ENCODE measurements at places on chromosomes 4 and X.

- DNase-seq = peak; percentile 51
- H3K27me3 ChIP-seq = no peaks in the 10 kb centered on the region
- H3K4me3 ChIP-seq = peak within 1 kb of the TSS; percentile 63
- H3K36me3 ChIP-seq = no peaks in the 10 kb centered on the region
- H3K4me1 ChIP-seq = peaks cover 2% of the 10 kb centered on the region
Observed at GRCh38 chrX:21374163-21374993, at the start of gene CNKSR2. TSS of gene CNKSR2 (plus strand) at chrX:21374418. CDS start at chrX:21374898, 480 bp downstream.

DNA sequence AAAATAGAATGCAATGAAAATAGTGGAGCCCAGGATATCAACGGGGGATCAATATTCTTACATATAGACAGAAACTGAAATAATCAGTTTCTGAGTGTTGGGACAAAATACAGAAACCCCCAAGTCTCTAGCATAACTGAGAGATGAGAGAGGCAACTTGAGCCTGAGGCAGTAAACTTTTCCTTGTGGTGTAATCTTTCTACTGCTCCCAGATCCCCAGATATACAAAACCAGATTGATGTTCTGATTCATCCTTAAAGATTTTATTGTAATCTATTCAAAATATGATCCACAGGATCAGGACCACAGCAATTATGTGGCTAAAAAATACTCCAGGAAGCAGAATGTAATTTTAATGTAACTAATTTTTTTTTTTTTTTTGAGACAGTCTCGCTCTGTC, 2282.6 kb downstream of the ARAP2 start:
- no peak overlapping the region for H3K4me3 ChIP-seq
- no peaks in the 10 kb centered on the region for H3K4me1 ChIP-seq
- H3K36me3 ChIP-seq = no peaks in the 10 kb centered on the region
- no peak overlapping the region for H3K27ac ChIP-seq
- no peak for DNase-seq

GRCh38 chrX:153765138-153766079, 1.4 kb downstream of the PLXNB3 start:
- H3K4me1 ChIP-seq = peaks cover 7% of the 10 kb centered on the region
- no peaks in the 10 kb centered on the region for H3K36me3 ChIP-seq
- no peaks in the 10 kb centered on the region for H3K27me3 ChIP-seq
- no peak overlapping the region for H3K27ac ChIP-seq

GRCh38 chrX:37075892-37076595, 67.9 kb downstream of the FAM47C start:
- H3K4me3 ChIP-seq = no peak overlapping the region
- no peak overlapping the region for H3K27ac ChIP-seq
- no peaks in the 10 kb centered on the region for H3K4me1 ChIP-seq
- no peak for DNase-seq
- no peaks in the 10 kb centered on the region for H3K36me3 ChIP-seq

DNA sequence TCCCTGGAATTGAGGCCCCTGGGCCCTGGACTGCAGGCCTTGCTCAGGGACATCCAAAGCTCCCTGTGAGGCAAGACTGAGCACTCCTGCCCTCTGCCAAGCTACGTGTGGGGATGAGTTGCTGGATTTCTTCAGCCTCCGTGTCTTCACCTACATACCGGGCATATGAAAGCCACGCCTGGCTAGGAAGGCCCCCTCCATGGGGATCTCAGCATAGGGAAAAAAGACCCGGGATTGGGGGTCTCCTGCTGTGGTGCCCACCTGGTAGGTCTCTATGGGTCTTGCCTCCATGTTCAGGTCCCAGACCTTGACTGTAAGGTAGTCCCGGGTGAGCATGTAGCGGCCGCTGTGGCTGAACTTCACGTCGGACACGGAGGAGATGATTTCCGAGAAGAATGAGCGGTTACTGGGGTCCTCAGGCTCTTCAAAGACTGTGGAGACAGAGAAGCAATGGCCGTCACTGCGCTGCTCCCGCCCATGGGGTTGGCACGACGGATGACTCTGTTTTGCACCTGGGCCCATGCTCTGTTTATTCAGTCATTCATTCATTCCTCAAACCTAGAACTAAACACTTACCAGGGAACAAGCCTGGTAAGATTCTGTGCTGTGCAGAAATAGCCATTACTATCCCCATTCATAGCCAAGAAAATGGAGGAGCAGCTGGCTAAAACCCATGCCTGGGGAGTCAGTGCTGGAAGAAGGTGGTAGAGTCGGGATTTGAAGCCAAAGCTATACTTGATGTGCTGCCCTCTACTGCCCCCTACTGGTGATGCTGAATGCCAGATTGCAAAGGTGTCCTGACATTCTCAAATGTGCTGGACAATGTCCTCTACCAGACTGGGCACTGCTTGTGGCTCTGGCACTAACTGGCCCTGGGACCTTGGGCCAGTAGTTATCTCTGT, 63.9 kb downstream of the WFS1 start:
- no peaks in the 10 kb centered on the region for H3K36me3 ChIP-seq
- no peak for DNase-seq
- H3K27me3 ChIP-seq = no peaks in the 10 kb centered on the region
- no peak overlapping the region for H3K27ac ChIP-seq
- peaks cover 4% of the 10 kb centered on the region for H3K4me1 ChIP-seq

DNA sequence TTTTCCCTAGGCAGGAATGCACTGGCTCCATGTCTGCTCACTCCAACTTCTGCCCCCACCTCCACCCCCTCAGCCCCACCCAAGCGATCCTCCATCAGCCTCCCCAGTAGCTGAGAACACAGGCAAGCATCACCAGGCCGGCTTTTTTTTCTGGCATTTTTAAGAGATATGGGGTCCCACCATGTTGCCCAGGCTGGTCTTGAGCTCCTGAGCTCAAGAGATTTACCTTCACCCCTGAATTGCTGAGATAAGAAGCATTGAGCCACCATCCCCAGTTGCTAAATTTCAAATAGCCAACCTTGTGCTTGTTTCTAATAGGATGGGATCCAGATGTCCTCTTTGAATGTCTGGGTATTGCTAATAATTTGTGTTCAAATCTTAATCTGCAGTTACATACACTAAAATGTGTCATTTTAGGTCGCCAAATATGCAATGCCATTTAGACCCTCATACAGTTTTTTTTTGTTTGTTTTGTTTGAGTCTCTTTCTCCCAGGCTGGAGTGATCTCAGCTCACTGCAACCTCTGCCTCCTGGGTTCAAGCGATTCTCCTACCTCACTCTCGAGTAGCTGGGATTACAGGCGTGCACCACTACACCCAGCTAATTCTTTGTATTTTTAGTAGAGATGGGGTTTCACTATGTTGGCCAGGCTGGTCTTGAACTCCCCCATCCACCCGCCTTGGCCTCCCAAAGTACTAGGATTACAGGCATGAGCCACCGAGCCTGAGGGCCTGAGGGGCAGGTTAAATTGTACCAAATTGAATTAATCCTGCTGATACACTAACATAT, 8.8 kb downstream of the LARP7 start:
- H3K27ac ChIP-seq = no peak overlapping the region
- peaks cover 8% of the 10 kb centered on the region for H3K36me3 ChIP-seq
- no peaks in the 10 kb centered on the region for H3K27me3 ChIP-seq
- H3K4me3 ChIP-seq = no peak overlapping the region

DNA sequence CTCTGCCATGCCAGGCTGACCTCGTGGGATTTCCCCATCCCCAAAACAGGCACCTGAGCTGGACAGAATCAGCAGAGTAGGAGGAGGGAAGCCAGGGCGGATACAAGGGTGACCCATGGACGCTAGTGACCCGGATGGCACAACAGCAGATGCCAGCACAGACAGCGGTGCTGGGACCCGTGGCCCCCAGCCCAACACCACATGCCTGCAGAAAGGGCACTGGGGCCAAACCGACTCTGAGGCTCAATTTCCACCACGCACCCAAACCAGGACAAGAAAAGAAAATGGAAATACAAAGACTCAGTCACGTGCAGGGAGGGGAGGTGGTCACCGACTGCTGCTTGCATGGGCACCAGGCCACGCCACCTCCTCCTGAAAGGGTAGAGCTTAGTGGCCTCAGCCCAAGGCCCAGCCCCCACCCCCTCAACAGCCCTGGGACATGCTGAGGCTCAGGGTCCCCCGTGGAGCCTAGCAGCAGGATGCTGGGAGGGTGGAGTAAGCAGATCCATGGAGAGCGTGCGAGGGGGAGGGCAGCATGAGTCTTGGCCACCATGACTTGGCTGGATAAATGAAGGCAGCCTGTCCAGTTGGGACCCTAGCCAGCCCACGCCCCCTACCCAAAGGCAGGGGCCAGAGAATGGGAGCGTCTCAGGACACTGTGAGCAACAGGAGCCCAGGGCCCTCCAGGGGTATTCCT, 47.7 kb downstream of the C4orf50 start:
- H3K4me1 ChIP-seq = no peaks in the 10 kb centered on the region
- H3K36me3 ChIP-seq = no peaks in the 10 kb centered on the region
- no peak overlapping the region for H3K4me3 ChIP-seq
- no peaks in the 10 kb centered on the region for H3K27me3 ChIP-seq
- DNase-seq = no peak

GRCh38 chr4:113893546-113893945, 85.9 kb downstream of the ARSJ start:
- no peaks in the 10 kb centered on the region for H3K4me1 ChIP-seq
- H3K27ac ChIP-seq = no peak overlapping the region
- no peaks in the 10 kb centered on the region for H3K36me3 ChIP-seq
- no peak for DNase-seq
- H3K27me3 ChIP-seq = no peaks in the 10 kb centered on the region

DNA sequence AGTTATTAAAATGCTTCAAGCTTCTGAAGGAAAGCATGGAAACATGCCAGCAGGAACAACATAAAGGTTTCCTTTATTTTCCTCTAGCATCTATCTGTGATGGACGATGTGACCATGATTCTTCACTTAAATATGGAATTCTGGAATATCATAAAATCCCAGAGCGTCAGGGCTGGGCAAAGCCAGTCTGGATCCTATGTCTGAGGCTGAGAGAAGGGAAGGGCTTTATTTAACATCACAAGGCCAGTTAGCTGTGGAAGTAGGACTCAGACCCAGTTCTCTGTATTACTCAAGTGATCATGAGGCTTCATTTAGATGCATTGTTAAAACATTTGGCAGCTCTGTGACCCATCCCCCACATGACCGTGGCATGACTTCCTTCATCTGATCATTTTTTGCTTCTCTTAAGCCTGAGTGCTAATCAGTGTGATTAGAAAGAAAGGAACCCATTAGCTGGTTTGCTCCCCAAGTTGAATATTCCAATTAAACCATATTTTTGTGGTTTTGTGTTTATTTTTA, 40.9 kb upstream of the EOLA2 start:
- no peaks in the 10 kb centered on the region for H3K27me3 ChIP-seq
- H3K4me3 ChIP-seq = no peak overlapping the region
- DNase-seq = no peak
- H3K4me1 ChIP-seq = no peaks in the 10 kb centered on the region

GRCh38 chr4:88143504-88143903, 14.9 kb downstream of the ABCG2 start:
- H3K36me3 ChIP-seq = no peaks in the 10 kb centered on the region
- H3K4me3 ChIP-seq = no peak overlapping the region
- H3K27me3 ChIP-seq = no peaks in the 10 kb centered on the region
- H3K4me1 ChIP-seq = no peaks in the 10 kb centered on the region
- no peak for DNase-seq
- no peak overlapping the region for H3K27ac ChIP-seq

DNA sequence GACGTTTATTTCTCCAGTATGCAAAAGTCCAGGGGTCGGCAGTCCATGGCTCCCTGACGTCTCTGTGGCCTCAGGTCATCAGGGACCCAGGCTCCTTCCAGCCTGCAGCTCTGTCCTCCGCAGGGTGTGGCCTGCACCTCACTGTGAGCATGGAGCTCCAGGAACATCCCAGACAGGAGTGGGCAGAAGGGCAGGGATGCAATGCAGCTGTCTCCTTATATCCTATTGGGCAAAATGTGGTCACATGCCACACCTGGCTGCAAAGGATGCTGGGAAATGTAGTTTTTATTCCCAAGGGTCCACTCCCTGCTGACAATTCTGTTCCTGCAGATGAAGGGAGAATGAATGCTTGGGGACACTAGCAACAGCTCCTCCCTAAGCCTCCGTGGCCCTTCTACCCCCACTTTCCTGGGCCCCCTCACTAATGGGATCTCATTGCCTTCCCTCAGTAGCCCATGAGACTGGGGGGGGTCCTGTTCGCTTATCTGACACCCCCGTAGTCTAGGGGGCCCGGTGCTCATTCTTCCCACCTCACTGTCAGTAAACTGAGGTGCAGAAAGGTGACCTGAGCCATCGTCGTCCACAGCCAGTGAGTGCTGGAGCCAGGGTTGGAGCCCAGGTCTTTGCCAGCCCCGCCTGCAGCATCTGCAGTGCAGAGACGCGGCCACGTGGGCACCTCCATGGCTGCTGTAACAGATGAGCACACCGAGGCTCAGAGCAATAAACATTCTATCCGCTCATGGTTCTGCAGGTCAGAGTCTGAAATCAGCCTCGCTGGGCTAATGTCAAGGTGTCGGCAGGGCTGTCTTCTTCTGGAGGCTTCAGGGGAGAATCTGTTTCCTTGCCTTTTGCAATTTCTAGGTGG, 5.9 kb upstream of the GRPEL1 start:
- no peak overlapping the region for H3K27ac ChIP-seq
- H3K4me3 ChIP-seq = no peak overlapping the region
- H3K27me3 ChIP-seq = no peaks in the 10 kb centered on the region
- no peaks in the 10 kb centered on the region for H3K36me3 ChIP-seq

DNA sequence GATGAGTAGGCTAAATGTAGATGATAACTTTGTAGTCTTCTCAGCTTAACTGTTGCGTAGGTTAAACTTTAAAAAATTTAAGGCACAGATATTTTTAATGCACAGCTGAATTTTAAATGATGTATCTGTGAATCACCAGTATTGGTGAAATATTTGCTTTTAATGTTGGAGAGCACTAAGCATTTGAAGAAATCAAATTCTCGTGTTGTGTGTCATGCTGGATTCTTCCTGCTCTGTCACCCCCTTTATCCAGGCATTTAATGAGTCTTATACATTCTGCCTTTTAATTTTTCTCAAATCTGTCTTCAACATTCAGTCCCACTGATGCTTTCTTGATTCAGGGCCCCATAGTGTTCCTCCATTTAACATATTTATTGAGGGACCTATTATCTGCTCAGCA, 76.7 kb downstream of the SLC4A4 start:
- H3K27me3 ChIP-seq = no peaks in the 10 kb centered on the region
- H3K27ac ChIP-seq = no peak overlapping the region
- H3K36me3 ChIP-seq = no peaks in the 10 kb centered on the region
- no peak overlapping the region for H3K4me3 ChIP-seq
- H3K4me1 ChIP-seq = peaks cover 2% of the 10 kb centered on the region

GRCh38 chrX:145773006-145773405, 44.6 kb upstream of the SLITRK2 start:
- no peak overlapping the region for H3K27ac ChIP-seq
- H3K36me3 ChIP-seq = no peaks in the 10 kb centered on the region
- no peak for DNase-seq
- no peaks in the 10 kb centered on the region for H3K4me1 ChIP-seq

DNA sequence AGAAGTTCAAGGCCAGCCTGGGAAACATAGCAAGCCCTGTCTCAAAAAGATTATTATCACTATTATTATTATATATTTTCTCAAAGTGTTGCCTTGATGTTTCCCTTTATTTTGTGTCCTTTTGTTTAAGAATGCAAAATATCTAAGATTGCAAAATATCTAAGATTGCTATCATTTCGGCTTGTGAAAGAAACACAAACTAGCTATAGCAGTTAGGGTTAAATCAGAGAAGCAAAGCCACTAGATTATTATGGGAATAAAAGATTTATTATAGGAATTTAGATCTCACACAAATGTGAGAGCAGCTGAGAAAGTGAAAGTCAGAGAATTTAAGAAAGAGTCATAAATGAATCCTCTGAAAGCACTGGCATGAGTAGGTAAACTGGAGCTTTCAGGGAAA, 18.0 kb upstream of the TMEM184C start:
- DNase-seq = no peak
- H3K36me3 ChIP-seq = no peaks in the 10 kb centered on the region
- no peak overlapping the region for H3K4me3 ChIP-seq
- H3K27me3 ChIP-seq = no peaks in the 10 kb centered on the region
- H3K4me1 ChIP-seq = no peaks in the 10 kb centered on the region
- H3K27ac ChIP-seq = no peak overlapping the region
